ENCODE measurements at places on chromosomes 6 and 20.

DNA sequence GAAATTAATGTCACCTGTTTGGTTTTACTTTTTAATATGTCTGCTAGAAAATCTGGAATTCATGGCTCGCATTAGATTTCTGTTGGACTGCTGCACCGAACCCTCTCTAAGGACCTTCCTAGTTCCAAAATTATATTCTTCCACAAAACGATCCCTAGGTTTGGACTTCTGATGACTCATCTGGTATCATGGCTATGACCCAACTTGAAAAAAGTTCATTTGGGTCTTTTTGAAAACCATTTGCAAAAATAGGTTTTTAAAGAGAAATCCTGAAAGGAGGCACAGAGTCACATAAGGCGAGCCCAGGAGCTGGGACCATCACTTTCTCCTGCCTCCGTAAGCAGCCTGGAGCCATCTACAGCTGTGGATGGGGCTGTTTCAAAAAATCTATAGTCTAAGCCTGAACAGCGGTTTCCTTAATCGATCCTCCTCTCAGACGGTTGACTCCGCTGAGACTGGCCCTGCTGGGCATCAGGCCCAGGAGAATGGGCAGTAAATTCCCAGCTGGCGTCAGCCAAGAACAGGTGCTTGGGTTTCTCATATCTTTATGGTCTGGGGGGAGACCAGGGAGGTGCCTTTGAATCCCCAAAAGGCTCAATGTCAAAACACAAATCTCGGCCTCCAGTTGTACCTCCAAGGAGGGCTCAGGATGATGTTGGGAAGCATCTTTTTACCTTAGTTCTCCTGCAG is 44.6 kb downstream of the SLC24A3 start:
- DNase-seq, result no peak

DNA sequence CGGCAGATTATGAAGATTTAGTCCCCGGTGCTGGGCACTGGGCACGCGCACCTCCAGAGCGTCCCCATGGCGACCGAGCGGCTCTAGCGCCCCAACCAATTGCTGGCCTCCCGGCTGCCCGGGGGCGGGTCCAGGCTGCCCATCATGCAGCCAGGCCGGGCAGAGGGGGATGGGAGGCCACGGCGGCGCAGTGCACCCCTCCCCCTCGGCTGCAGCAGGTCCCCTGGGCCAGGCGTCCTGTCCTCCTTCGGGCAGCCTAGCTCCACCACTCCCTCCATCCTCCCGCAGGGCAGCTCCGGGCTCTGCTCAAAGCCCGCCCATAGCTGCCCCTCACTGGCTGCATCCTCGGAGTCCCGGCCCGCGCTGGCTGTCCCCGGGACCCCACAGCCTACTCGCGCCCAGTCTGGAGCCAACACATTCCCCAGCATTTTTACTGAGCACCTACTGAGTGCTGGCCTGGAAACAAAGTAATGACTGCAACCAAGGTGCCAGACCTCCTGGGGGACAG is 99.4 kb downstream of the ASXL1 start:
- peak; percentile 38 for DNase-seq

DNA sequence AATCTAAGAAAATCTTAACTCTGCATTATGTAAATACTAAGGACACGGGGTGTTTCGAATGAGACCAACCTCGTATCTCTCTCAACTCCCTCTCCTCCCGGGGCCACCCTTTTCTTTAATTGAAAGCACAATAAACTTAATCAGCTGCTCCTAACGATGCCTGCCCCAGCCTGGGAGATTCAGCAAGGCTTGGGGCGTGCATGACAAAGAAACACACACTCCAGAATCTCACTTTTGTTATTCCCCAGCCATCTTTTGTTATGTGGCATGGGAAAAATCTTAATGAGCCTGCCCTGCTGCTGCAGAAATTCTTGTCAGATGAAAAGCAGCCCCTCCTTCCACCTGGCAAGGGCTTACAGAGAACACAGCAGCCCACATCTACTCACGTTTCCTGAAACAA is 117.4 kb downstream of the TTLL2 start:
- no peak for DNase-seq

DNA sequence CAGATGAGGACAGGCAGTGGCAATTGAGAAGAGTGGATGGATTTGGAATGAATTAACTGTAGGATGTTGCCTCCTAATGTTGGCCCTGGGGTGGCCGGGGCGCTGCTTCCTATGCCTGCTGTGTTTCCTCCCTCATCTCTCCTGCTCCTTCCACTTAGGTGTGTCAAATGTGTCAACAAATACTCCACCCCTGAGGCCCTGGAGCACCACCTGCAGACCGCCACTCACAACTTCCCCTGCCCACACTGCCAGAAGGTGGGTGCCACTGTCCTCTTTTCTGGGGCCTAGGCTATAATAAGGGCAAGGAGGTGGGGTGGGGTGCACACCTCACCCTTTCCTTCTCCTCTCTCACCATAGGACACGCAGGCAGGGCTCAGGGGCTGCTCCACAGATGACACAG is 30.0 kb upstream of the CHMP4B start:
- no peak for DNase-seq

- no peak for DNase-seq
These were observed 85.3 kb upstream of the LY86 start for GRCh38 chr6:6503191-6503590.

DNA sequence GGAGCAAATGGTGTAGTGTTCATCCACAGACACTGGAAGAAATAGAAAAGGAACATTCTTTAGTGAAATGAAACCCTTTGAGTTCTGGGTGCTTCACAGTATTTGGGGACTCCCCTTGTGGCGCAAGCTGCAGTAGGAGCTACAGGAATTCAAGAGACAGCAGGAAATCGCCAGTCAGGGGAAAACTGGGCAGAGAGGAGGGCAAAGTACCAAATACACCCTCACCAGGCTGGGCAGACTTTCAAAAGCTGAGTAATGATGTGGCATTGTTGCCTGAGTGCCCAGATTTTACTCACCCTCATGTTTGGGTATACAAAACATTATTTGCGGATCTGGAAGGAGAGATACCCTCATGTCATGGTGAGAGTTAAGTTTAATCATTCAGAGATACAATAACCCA is 97.9 kb downstream of the SOD2 start:
- no peak for DNase-seq

DNA sequence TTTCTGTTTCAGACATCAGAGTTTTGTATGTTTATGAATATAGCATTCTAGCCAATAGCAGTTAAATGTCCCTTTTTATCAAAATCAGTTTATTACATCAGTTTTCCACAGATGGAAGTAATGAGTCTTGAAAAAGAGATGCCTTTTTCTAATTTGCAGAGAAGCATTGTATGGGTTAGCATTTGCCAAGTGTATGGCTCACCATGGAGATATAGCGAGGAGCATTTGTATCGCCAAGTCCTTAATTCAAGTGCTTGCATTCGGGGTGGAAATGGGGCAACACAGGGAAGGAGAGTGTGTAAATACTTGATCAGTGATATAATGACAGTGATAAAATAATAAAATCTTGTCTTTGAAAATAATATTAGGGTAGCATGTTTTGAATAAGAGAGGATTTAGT is 42.9 kb downstream of the TXLNB start:
- no peak for DNase-seq

DNA sequence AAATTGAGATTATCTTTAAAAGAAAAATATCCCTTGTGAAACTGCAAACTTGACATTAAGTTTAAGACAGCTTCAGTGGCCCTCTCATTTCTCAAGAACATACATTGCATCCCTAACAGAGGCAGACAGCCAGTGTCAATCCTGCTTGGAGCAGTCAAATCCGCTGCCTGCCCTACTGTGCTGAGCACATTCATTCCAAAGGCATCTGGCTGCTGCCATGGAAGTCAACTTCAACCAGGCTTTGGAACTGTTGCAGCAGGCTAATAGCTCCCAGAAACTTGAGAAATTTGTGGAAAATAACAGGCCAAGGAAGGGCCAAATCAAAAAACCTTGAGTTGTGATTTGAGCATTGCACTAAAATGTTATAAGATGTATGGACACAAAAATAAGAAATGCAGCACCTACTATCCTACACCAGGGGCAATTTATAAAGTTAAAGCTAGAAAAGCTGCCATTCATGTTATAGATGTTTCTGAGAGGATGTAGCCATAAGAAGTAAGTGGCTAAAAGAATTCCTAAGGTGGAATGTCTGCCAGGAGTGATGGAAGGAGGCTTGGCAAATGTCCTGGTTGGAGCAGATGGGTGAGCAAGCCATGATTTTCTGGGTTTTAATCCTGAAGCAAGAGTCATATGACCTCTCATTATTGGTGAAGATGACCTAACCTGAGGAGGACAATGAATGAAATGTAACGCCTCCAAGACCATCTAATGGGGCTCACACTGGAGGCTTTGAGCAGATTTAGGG is 31.4 kb upstream of the HAO1 start:
- DNase-seq, result no peak

DNA sequence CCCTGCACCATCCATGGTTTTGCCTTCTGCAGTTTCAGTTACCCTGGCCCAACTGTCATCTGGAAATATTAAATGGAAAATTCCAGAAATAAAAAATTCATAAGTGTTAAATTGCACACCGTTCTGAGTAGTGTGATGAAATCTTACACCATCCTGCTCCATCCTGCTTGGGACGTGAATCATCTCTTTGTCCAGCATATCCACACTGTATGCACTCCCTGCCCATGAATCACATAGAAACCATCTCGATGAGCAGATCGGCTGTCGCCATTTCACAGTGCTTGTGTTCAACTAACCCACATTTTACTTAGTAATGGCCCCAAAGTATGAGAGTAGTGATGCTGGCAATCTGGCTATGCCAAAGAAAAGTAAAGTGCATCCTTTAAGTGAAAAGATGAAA is 105.9 kb upstream of the ID4 start:
- no peak for DNase-seq

- DNase-seq, result no peak
These were observed 63.5 kb downstream of the VTA1 start for GRCh38 chr6:142210606-142211005.

DNA sequence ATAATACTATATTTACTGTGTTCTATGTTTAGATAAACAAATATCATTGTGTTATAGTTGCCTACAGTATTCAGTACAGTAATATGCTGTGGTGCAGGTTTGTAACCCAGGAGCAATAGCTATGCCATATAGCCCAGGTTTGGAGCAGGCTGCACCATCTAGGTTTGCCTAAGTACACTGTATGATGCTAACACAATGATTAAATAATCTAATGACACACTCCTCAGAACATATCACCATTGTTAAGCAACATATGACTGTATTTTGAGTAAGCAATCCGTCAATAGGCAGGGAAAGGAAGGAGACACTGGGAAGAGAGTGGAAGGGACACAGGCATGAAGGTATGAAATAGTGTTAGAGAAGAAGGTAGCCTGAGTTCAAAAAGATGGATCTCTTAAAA is 369.9 kb downstream of the PKHD1 start:
- DNase-seq, result no peak

DNA sequence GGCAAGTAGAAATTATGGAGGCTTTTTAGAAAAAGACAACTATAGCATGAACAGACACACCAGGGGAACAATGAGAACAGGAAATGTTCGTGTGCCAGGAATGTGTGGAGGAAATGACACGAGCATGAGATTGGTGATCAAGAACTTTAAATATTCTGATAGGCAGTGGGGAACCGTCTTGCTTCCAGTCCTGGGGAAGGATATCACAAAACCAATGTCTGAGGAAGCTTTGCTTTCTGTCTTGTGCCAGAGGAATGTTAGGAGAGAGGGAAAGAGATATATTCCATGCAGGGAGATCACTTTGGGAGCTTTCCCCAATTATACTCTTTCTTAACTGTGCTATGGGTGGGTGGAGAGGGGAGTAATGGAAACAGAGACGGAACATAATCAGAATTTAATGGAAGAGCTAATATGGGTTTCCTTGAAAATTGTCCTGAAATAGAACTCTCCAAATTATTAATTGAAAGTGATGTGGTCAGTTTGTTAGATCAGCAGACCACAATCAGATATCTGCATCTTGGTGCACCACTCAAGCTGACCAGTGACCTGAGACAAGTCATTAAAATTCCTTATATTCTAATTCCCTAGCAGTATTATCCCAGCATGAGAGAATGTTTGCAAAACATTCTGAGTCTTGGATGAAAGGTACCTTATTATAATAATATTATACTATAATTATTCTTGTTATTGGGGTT is 178.2 kb downstream of the SOX4 start:
- no peak for DNase-seq

- no peak for DNase-seq
These were observed 92.2 kb downstream of the CEP162 start for GRCh38 chr6:84135291-84135690.

DNA sequence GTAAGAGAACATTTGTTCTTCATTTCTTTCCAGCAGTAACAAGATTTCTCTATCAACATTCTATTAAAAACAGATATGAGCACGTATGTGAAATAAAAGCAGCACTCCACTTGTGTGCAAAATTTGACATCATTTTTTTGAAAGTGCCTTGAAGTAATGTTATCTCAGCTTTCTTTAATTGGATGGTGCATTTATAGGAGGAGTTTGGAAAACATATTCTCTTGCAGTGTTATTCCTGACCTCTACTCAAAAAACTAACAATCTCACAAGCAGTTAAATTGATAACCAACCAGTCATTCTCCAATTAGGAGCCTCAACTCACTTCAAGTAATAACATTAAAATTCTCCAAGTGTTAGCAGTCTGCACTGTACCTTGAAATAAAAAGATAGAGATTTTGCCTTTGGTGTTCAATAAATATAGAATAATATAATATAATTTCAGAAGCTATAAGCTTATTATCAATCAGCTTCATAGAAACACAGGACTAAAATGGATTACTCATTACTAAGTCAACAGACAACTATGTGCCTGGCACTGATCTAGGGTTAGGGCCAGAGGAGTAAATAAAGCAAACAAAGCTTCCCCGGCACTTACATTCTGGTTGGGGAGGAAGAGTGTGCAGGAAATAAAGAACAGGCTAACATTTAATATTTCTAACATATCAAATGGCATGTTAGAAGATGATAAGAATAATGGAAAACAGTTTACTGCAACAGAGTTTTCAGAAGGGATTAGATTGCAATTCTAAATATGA is 149.0 kb upstream of the SGK1 start:
- DNase-seq, result no peak

- no peak for DNase-seq
These were observed 216.2 kb upstream of the ZNF217 start for GRCh38 chr20:53809728-53810365.

- DNase-seq, result no peak
These were observed 18.2 kb upstream of the AVP start for GRCh38 chr20:3102575-3103368.

GRCh38 chr6:125943528-125944433 is 12.8 kb upstream of the HINT3 start:
- no peak for DNase-seq

GRCh38 chr6:111823831-111824607 is 49.2 kb downstream of the FYN start:
- no peak for DNase-seq

- DNase-seq, result no peak
These were observed 23.2 kb upstream of the UNC93A start for GRCh38 chr6:167267921-167268401.

GRCh38 chr6:27839626-27840475 is 72.3 kb downstream of the OR2B2 start:
- peak; percentile 85 for DNase-seq

- DNase-seq, result no peak
These were observed 255.0 kb downstream of the DLL1 start for GRCh38 chr6:170035901-170036304.

DNA sequence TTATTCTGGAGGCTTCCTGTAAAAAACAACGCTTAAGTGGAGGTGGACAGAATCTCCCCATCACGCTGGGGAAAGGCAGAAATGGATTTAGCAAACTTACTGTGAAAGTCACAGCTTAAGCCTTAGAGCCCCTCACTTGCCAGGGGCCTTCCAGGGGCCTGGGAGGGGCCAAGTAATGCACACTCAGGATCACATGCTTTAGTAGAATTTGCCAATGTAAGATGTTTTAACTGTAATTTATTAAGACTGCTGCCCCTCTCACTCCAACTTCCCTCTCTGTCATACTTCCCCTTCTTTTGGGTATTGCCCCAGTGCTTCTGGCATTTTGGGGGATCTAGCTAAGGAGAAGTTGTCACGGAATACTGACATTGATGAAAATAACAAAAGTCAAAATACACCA is 12.6 kb upstream of the ADA start:
- DNase-seq, result no peak

Measured in NAMALWA (cell line).